ENCODE measurements at places on chromosomes 4 and X.
A peak's percentile ranks its signal among the peaks of the same experiment; 100 is the strongest.

GRCh38 chrX:64192040-64192439, 13.5 kb downstream of the AMER1 start:
- no peak for DNase-seq

GRCh38 chr4:20638825-20639224, 61.4 kb upstream of the PACRGL start:
- DNase-seq: no peak

DNA sequence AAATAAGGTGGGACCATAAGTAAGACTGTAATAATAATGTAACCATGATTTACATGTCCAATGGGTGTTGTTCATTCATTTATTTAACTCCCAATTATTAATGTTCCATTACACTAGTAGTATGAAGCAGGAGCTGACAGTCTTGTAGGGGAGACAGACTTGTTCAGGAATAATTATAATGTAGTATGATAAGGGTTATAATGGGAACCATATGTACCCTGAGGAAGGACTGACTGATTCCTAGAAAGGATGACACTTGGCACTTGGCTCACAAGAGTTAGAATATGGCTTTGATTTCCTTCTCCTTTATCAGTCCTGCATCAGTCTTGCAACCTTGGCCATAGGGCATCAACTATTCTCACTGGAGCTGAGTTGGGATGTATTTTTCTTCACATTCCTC, 24.2 kb downstream of the PCDH7 start:
- DNase-seq: no peak

GRCh38 chr4:184039963-184040383, 134.9 kb downstream of the STOX2 start:
- no peak for DNase-seq

- DNase-seq: no peak
These were observed 235.9 kb upstream of the PCDH18 start for GRCh38 chr4:137768196-137768595.

DNA sequence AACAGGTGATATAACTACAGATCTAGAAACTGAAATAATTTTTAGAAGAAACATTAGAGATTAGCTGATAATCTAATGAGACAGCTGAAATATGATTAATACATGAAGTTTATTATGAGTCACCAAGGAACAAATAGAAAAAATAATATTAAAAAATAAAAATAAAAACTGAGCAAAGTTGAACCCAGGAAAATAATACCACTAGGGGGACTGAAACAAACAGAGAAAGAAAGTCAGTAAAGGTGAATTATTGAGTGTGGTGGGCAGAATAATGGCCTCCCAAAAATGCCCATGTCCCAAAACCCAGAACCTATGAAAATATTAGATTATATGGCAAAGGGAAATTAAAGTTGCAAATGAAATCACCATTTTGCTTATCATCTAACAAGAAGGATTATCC, 820.7 kb upstream of the INTU start:
- no peak for DNase-seq

GRCh38 chrX:107674480-107675364, 46.4 kb downstream of the PRPS1 start:
- DNase-seq: no peak

GRCh38 chr4:104411502-104411901, 83.2 kb downstream of the CXXC4 start:
- DNase-seq: no peak

GRCh38 chrX:1661048-1661921, 46.4 kb downstream of the ASMT start:
- DNase-seq: peak; percentile 87

DNA sequence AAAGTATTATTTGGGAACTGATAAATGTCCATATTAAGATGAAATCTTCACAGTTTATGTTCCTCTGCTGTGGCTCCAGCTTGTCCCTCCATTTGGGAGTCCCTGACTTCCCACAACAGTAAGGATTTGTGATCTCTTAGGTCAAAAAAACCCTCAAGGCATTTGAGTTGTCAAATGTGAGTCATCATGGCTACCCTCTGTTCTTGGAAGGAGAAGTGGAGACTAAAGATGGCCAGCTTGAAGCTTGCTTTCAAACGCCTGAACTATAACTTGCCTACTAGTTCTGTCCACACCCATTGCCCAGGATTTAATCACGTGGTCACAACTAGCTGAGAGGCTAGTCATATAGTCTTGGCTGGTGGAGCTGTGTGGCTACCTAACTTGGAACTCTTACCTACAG, 107.8 kb downstream of the CCNG2 start:
- DNase-seq: no peak

- DNase-seq: no peak
These were observed 93.8 kb upstream of the HELT start for GRCh38 chr4:184924516-184924915.

- DNase-seq: no peak
These were observed 25.6 kb downstream of the PTTG2 start for GRCh38 chr4:37985730-37986275.

- DNase-seq: no peak
These were observed 1039.1 kb upstream of the TENM3 start for GRCh38 chr4:181204109-181204508.

DNA sequence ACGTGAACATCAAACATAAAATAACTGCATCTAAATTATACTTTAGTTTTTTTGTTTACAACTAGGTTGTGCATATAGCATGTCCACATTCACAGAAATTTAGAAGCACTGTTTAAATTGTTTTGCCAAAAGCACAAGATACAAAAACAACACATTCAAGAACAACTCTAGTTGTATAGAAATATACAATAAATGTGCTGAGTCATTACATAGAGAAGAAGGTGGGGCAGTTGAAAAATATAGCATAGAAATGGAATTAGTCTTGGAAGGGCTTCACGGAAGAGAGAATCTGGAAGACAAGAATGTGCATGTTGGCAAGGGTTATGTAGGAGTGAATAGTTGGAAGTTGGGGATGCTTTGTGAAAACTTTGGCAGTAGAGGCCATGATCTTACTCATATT, 239.0 kb upstream of the GLRA2 start:
- DNase-seq: no peak

DNA sequence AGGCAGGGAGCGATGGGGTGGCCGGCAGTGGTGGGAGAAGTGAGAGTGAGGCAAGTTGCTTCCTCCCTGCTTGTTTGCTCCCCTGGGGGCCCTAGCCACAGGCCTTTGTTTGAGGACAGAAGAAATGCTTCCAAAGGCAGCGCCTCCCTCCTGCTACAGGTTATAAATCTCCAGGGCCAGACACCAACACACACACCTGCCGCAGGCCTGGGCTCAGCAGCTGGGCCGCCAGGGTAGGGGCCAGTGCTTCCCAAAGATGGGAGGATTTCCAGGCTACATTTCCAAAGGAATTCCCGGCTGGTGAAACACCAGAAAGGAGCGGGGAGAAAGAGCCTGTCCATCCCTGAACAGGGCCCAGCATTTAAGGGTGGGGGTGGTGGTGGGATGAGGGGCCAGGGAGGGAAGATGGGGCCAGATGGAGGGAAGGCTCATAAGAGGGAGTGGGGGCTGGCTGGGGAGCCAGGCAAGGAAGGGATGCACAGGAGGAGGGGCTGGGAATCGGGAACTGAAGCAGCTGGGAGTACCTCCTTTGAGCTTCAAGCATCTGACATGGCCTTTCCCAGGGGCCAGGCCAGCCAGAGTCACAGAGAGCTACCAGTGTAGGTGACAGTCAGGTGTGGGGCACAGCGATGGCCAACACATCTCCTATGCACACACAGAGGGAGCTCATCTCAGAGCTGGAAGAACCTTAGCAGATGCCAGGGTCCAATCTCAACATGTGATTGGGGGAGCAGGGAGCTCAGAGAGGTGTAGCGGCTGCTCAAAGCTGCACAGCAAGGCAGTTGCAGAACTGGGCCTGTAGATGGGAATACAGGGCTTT, 143.9 kb downstream of the PJA1 start:
- DNase-seq: no peak

GRCh38 chrX:69152417-69152841, 12.8 kb downstream of the PJA1 start:
- DNase-seq: no peak

GRCh38 chr4:98687876-98688275, 29.5 kb upstream of the TSPAN5 start:
- DNase-seq: no peak

Measured in CD4-positive, alpha-beta memory T cell (primary cell).